Activated naive CD8-positive, alpha-beta T cell treated with anti-CD3 and anti-CD28 coated beads, Interleukin-2, amount 10 ng/mL, durations not matched to agents 7 days and 5 days (primary cell): ENCODE measurements at places on chromosomes 6 and 20. TPM values are rescaled to one million over a fixed set of nuclear protein-coding genes. Genes with fewer than 3 reads are reported as not detected.

CCM2L gene
- total RNA-seq, result not detected

ACSS2 gene
- total RNA-seq, result 27.4 TPM

TEAD3 gene
- total RNA-seq, result 0.19 TPM

HUS1B gene
- 1.6 TPM for total RNA-seq

PMEPA1 gene
- total RNA-seq, result 4.9 TPM

GUCA1A gene
- not detected for total RNA-seq

DNA sequence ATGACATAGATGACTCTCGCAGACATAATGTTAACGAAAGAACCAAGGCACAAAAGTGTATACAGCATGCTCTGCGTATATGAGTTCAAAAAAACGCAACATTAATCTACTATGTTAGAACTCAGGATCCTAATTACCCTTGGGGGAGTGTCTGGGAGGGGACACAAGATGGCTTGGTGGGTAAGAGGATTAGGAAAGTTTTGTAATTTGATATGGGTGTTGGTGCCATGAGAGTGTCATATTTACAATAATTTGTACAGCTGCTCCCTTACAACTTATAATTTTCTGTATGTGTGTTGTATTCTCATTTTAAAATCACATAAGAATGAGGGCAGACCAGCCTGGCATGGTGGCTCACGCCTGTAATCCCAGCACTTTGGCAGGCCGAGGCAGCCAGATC, 38.6 kb downstream of the TFEB start:
- H3K27ac ChIP-seq, result no peak overlapping the region
- no peak for DNase-seq
- no peak overlapping the region for H3K4me3 ChIP-seq
- H3K4me1 ChIP-seq, result peaks cover 3% of the 10 kb centered on the region
- no peaks in the 10 kb centered on the region for H3K27me3 ChIP-seq
- H3K36me3 ChIP-seq, result no peaks in the 10 kb centered on the region

DNA sequence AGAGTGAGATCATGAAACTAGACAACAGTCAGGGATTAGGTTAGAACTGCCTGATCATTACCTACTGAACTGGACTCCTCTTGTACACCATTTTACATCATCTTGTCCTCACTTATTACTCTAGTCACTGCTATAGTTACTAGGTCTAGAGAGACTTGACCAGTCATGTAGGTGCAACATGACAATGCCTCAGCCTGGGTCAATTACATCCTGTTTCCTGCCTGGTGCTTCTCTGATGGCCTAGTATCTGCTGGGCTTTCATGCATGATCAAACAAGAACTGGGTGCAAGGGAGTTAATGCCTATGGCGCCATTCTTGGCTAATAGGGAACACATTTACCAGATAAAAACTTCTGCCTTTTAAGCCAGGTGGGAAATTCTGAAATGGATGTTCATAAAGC, 39.2 kb upstream of the MMS22L start:
- no peaks in the 10 kb centered on the region for H3K4me1 ChIP-seq
- no peaks in the 10 kb centered on the region for H3K36me3 ChIP-seq
- no peak for DNase-seq
- H3K27ac ChIP-seq, result no peak overlapping the region
- H3K27me3 ChIP-seq, result no peaks in the 10 kb centered on the region
- H3K4me3 ChIP-seq, result no peak overlapping the region

- H3K27ac ChIP-seq, result no peak overlapping the region
- H3K4me1 ChIP-seq, result peaks cover 44% of the 10 kb centered on the region
- H3K36me3 ChIP-seq, result no peaks in the 10 kb centered on the region
- no peaks in the 10 kb centered on the region for H3K27me3 ChIP-seq
- no peak for DNase-seq
These were observed 54.0 kb upstream of the BTN3A2 start for GRCh38 chr6:26311012-26311384.

DNA sequence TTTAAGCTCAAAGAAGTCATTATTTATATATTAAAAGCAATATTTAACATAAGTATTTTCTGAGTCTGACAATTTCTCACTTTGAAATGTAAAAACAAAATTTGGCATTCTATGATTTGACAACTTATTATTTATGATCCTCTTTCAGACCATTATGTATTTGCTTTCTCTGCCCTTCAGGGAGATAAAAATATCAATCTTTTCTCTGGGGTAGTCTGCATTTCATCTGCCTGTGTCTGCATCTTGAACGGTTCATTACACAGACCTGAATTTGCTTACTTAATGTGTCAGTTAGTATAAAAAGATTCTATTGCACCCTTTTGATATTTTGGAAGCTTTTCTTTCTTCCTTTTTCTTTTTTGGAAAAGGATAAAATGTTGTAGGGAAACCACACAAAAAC, 354.0 kb upstream of the RGS17 start:
- H3K4me3 ChIP-seq, result no peak overlapping the region
- DNase-seq, result no peak
- H3K27ac ChIP-seq, result no peak overlapping the region
- H3K36me3 ChIP-seq, result no peaks in the 10 kb centered on the region

DNA sequence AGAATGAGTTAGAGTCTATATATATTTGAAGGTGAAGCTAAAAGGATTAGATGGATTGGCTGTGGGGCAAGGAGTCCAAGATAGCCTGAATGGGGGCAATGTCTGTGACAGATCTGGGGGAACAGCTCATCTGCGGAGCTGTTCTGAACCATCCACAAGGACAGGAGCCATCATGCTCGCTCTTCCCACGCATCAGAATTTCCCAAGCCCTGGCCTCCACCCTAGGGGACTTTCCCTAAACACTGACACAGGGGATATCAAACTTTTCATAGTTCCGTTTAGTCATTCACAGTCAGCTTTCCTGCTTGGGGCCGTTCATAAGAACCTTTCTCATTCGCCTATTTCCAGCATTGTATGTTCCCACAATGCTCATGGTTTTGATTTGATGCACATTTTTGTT, 37.6 kb upstream of the CCN6 start:
- peaks cover 8% of the 10 kb centered on the region for H3K4me1 ChIP-seq
- H3K4me3 ChIP-seq, result no peak overlapping the region
- H3K36me3 ChIP-seq, result no peaks in the 10 kb centered on the region
- H3K27ac ChIP-seq, result no peak overlapping the region
- no peak for DNase-seq

- H3K27ac ChIP-seq, result no peak overlapping the region
- H3K36me3 ChIP-seq, result peaks cover 36% of the 10 kb centered on the region
These were observed 122.9 kb downstream of the AKAP7 start for GRCh38 chr6:131258010-131258652.

- H3K36me3 ChIP-seq, result no peaks in the 10 kb centered on the region
- peaks cover 8% of the 10 kb centered on the region for H3K27me3 ChIP-seq
- no peak overlapping the region for H3K27ac ChIP-seq
- H3K4me3 ChIP-seq, result no peak overlapping the region
- no peak for DNase-seq
- peaks cover 2% of the 10 kb centered on the region for H3K4me1 ChIP-seq
These were observed 16.1 kb downstream of the EPB41L1 start for GRCh38 chr20:36170542-36171215.

- H3K36me3 ChIP-seq, result no peaks in the 10 kb centered on the region
- no peak overlapping the region for H3K27ac ChIP-seq
- no peak overlapping the region for H3K4me3 ChIP-seq
- no peak for DNase-seq
These were observed 72.5 kb upstream of the SULF2 start for GRCh38 chr20:47857569-47858464.

DNA sequence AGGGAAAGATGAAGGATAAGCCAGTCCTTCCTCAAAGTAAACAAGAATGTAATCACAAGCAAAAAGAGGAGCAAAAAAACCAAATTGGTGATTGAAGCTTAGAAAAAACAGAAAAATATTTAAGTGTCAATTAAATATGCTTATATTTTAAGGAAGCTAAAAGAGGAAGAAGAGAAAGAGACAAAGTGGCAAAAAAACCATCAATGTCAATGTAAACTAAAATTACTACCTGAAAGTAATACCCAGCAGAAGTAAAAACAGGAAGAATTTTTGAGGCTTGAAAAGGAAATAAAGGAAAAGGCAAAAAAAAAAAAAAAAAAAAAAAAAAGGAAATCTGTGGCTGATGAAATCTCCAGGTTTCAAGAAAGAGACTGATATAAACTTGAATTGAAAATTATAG, 36.2 kb upstream of the OGFRL1 start:
- no peak overlapping the region for H3K27ac ChIP-seq
- no peaks in the 10 kb centered on the region for H3K36me3 ChIP-seq
- H3K27me3 ChIP-seq, result peaks cover 8% of the 10 kb centered on the region
- peaks cover 8% of the 10 kb centered on the region for H3K4me1 ChIP-seq
- no peak for DNase-seq
- H3K4me3 ChIP-seq, result no peak overlapping the region

- no peaks in the 10 kb centered on the region for H3K36me3 ChIP-seq
- no peak overlapping the region for H3K4me3 ChIP-seq
- no peaks in the 10 kb centered on the region for H3K4me1 ChIP-seq
- H3K27ac ChIP-seq, result no peak overlapping the region
- DNase-seq, result no peak
These were observed 56.2 kb downstream of the KHDC1L start for GRCh38 chr6:73169111-73169510.
